ENCODE measurements at places on chromosomes 2 and 18. TPM values are rescaled to one million over a fixed set of nuclear protein-coding genes. Genes with fewer than 3 reads are reported as not detected.

- DNase-seq, result peak; percentile 29
These were observed 33.1 kb upstream of the NPC1 start for GRCh38 chr18:23619388-23619881.

NPAS2 gene
- polyA plus RNA-seq, result 30.3 TPM

GRCh38 chr18:42860011-42860410, 255.5 kb downstream of the RIT2 start:
- DNase-seq, result no peak

DNA sequence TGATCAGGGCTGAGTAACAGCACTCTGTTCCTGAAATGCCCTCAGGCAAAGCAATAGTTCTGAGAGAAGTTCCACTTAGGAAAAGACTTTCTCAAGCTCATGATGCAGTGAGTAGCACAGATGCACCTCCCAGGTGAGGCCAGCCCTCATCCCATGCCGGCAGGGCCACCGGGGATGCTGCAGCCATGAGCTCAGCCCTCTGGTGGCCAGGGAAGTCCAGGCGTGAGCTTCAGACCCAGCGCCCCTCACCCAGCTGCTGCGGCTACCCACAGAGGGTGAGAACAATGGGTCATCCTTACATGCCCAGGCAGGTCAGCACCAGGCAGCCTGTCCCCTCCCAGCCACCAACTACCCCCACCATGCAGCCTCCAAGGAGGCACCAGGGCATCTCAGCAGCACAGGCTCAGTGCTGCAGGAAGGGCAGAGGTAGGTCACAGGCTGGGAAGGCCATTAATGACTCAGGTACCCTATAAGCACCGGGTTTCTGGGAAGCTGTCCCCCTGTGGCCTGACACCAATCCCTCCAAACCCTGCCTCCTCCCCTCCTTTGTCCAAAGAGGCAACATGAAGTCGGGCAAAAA, 50.6 kb downstream of the TTC32 start:
- DNase-seq, result no peak

DNA sequence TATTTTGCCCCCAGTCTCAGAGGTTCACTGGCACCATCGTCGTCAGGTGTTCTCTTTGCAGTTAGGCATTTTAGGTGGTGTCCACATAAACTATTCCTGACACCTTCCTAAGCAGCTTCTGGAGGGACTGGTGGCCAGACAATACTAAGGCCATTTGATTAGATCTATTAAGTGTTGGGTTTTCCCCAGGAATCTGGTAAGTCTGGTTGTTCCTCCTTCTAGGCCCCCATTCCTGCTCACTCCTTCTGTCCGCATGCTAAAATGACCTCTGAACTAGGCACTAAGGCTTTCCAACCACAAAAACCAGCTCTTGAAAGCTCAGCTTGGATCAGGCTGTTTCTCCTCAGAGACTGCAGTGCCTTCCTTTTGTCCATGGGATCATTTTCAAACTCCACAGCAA, 100.7 kb downstream of the MGAT5 start:
- DNase-seq, result no peak

TNFAIP6 gene
- polyA plus RNA-seq, result 5.5 TPM

GRCh38 chr2:119251652-119252051, 28.0 kb downstream of the STEAP3 start:
- DNase-seq, result no peak

DNA sequence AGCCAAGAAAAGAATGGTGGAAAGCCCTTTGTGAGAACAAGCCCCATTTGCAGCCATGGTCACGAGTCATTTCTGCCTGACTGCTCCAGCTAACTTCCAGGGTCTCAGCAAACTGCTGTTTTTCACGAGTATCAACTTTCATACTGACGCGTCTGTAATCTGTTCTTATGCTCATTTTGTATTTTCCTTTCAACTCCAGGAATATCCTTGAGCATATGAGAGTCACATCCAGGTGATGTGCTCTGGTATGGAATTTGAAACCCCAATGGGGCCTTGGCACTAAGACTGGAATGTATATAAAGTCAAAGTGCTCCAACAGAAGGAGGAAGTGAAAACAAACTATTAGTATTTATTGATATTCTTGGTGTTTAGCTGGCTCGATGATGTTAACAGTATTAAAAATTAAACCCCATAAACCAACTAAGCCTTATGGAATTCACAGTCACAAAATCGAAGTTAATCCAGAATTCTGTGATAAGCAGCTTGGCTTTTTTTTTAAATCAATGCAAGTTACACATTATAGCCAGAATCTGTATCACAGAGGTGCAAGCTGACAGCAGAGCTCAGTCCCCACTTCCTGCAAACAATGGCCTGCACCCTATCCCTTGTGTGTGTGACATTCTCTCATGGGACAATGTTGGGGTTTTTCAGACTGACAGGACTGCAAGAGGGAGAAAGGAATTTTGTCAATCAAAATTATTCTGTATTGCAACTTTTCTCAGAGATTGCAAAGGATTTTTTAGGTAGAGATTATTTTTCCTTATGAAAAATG, 26.1 kb downstream of the SLC14A1 start:
- no peak for DNase-seq

MC2R gene
- not detected for polyA plus RNA-seq

DNA sequence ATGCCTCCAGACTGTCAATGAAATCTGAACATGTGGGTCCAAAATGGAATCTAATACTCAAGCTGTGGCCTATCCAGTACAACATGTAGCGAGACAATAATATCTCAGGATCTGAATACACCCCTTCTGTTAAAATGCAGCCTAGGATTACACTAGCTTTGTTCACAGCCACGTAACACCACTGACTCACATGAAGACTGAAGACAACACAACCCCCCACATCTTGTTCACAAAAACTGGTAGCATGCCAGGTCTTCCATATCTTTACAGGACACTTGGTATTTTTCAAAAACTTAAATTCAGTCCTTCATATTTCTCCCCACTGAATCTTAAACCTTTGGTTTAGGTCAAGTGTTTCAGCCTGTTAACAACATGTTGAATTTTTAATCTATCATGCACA, 84.2 kb downstream of the SLC8A1 start:
- DNase-seq, result no peak

GRCh38 chr2:864501-865106, 86.0 kb upstream of the SNTG2 start:
- DNase-seq, result no peak

KCNE4 gene
- polyA plus RNA-seq, result 5.3 TPM

HOXD12 gene
- not detected for polyA plus RNA-seq

GRCh38 chr18:4789506-4789905, 334.4 kb upstream of the DLGAP1 start:
- no peak for DNase-seq

GRCh38 chr2:85095094-85095493, 38.1 kb upstream of the TCF7L1 start:
- DNase-seq, result no peak

DNA sequence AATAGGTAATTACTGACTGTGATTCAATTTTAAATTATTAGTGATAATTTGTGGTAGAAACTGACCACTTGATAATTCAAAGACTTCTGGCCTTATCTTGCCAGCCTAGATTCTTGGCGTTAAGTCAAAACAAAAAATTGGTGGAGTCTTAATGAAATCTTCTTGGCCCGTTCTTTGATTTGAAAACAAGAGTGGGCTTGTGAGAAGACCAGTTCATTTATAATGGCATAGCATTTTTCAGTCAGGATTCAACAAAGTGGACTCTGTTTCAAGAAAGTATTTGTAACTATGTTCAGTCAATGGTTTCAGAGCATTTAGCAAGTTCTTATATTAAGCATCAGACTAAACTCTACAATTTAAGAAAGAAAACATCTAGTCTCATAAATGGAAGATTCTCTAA, 26.0 kb downstream of the ITGA4 start:
- no peak for DNase-seq

GRCh38 chr18:63161032-63161760, 158.4 kb downstream of the BCL2 start:
- no peak for DNase-seq

DNA sequence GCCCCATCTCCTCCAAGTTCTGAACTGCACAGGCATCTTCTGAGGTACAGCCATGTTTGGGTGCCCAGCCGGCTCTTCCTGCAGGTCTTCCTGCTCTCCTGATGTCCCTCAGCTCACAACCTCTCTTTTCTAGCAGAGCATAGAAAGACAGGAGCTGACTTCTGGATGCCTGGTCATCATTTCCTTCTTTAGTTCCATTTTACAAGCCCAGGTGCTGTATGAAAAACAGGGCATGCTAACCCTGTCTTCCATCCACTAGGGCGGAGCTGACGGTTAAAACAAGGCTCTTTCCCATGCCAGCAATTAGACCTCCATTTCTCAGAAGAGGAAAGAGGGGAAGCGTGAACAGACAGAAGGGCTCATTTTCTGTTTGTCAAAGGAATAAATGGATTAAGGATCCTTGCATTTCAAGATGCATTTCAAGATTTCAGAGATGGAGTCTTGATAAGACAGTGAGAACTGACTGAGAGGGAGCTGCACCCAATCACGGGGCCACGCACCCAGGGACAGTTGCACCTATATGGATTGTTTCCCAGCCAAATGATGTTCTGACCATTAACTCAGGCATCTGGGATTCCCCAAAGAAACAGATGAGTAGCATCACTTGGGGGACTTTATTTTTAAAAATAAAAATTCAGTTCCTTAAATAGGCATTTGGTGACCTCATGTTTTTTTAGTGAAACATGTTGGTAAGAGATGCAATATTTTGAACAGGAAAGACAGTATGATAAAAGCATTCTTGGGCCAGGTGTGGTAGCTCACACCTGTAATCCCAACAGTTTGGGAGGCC, 45.8 kb upstream of the EML6 start:
- DNase-seq, result no peak

DNA sequence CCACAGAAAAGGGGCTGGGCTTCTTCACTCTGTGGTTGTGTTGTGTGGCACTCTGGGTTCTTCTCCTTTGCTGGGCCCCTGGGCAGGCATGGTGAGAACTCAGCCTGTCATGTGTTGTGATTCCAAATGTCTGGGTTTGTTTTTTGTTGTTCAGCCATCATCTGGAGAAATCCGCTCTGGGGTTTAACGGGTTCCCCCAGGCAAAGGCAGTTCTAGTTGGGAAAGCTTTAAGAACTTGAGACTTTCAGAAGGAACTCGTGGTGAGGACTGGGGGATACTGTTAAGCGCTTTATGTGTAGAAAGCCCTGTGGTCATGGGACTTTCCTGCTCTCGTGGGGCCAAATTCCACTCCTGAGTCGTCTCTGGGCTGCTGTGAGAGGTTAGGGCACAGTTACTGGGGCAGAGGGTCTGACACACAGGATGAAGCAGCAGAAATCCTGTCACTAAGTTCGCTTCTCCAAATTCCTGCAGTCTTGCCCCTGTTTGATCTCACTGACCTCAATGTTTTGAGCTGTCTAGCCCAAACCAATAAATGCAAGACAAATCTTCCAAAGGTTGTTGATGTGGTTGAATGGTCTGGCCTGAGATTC, 87.7 kb downstream of the RAPGEF4 start:
- DNase-seq, result no peak

DAW1 gene
- polyA plus RNA-seq, result 3.3 TPM

GRCh38 chr2:46229134-46230063, 67.8 kb upstream of the EPAS1 start:
- DNase-seq, result no peak

DNA sequence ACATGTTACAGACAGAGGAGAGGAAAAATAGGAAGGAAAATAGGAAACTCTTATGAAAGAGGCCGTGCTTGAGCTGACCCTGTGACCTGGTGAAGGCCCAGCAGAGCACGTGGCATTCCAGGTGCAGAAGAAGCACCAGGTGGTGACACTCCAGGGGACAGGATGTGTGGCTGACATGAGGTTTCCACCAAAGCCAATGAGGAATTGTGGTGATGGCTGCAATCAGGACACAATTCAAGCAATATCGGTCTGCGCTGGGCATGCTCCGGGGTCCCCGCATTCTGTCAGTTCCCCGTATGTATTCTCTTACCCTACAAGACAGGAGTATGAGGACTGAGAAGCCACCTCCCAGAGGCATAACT, 504.2 kb downstream of the EIPR1 start:
- DNase-seq, result no peak

GRCh38 chr2:8514796-8515758, 166.8 kb upstream of the ID2 start:
- DNase-seq, result no peak

DNA sequence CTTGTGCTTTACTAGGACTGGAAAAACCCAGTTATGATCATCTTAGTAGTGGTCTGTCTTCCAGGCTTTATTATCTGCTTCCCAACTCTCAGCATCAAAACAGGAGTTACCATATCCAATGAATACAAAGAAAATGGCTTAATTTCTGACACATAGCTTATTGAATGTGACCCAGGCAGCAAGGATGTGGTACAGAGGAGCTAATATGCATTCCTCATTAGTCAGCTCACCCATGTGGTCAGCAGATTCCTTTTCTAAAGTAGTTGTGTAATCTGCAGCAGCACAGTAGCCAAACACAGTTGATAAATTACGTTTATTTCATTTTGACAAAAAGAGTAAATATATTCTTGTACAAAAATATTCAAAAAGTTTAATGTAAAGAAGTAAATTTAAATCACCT, 43.6 kb downstream of the TSPYL6 start:
- DNase-seq, result no peak

RANBP2 gene
- 60.8 TPM for polyA plus RNA-seq

CELF4 gene
- 8.8 TPM for polyA plus RNA-seq

RIT2 gene
- polyA plus RNA-seq, result not detected

CD207 gene
- polyA plus RNA-seq, result not detected

FAM228A gene
- polyA plus RNA-seq, result 2.4 TPM

GRCh38 chr18:23383494-23383893, 69.6 kb upstream of the RIOK3 start:
- no peak for DNase-seq

DNA sequence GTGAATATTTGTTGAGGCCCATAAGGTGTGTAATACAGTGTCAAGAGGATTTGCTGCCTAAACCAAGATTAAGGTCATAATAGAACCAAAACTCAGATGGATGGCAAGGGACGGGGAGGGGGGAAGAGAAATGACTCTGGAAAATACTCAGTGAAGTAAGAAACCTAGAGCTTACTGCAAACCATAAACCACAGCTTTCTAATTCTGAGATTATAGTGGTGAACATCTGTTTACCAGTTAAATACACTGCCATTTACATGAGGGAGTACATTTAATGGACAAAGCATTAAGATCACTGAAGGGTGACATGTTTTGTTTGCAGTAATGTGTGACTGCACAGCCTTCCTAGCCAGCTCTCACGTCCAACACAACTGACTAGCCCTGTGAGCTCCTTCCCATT, 19.8 kb downstream of the EVX2 start:
- no peak for DNase-seq

ADCYAP1 gene
- polyA plus RNA-seq, result 0.21 TPM

ALPI gene
- polyA plus RNA-seq, result not detected

ATP8B1 gene
- polyA plus RNA-seq, result 20.5 TPM

DNA sequence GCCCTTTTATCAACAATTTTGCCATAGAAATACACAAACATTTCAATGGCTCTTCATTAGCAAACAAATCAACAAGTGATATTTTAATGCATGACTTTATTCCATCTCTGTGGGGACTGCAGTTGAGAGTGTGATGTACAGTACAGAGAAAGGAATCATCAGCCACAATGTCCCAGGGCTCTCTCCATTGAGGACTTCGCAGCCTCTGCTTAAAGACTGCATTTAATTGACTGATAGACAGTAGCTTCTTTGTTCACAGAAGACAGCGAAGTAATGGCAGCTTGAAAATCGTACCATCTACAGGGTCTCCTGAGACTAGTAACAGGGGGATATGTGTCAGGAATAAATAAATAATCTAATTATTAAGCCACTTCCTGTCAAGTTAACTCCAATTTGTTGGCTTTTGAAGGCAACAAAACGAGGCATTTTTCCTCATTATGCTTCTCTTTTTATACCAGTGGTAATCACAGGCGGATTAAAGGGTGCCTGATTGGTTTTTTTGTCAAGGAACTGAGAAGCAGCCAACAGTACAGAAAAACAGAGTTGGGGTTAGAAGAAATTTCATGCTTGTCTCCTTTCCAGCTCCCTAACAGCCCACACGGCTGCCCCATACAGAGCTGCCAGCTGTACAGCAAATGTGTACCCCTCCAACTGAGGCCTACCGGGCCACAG, 164.3 kb downstream of the ZNF521 start:
- DNase-seq, result peak; percentile 71
